ENCODE measurements at places on chromosomes 13 and 19.

GRCh38 chr19:14004619-14005348 lies 1.3 kb downstream of the RFX1 start:
- DNase-seq = no peak

GRCh38 chr13:76646946-76647345 lies 239.3 kb downstream of the KCTD12 start:
- no peak for DNase-seq

- DNase-seq = no peak
Measured at GRCh38 chr19:10228920-10229319, 2.2 kb downstream of the S1PR2 start.

DNA sequence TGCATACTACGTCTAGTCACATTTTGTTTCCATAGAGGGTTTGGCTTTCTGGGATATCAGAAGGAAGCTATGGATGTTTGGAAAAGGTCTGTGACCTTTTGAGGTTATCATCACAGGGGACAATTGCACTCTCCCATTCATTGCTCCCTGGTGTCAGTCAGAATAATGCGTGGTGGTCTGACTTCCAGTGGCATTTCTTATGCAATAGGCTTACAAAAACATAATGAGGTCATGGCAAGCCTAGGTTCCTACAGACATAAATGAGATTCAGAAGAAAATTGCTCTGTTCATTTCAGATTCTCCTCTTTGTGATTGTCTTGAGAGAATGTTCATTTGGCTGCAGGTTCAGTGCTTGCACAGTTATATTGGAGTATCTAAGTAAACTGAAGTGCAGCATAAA lies 54.6 kb downstream of the ARHGAP35 start:
- DNase-seq = no peak

- no peak for DNase-seq
Measured at GRCh38 chr13:49545661-49546060, 39.7 kb downstream of the RCBTB1 start.

GRCh38 chr13:20843166-20843565 lies 59.4 kb downstream of the XPO4 start:
- no peak for DNase-seq

GRCh38 chr19:5903056-5903623 lies 450 bp downstream of the NDUFA11 start:
- DNase-seq = peak; percentile 15

DNA sequence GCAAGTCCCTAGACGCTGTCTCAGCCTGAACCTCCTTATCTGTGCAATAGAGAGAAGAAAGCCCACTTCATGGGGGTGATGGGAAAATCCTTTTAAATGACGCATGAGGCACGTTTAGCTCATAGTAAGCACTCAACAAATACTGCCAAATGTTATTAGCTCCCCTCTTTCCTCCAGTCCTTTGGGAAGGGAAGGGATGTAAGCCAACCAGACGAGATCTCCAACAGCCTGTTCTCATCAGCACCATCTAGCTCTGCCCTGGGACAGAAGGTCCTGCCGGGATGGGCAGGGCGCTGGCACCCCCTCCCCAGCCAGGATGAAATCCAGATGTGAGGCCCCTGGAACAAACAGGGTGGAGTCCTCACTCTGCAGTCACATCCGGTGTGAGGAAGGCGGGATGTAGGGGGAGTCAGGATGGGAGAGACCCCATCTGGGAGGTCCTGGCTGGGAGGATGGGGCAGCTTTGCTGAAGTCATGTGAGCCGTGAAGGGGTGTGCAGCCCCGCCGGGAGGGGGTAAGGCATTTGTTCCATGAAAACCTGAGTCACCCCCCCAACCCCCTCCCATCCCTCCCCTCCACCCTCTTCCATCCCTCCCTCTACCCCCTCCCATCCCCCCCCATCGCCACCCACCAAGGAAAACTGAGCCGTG lies 4.6 kb downstream of the S1PR2 start:
- no peak for DNase-seq

Data from stimulated activated CD4-positive, alpha-beta T cell treated with anti-CD3 and anti-CD28 coated beads, Interleukin-1b, Interleukin-23, amount 100 ng/mL, for 4 hours (primary cell).